ENCODE measurements at places on chromosomes 16 and 17.

- DNase-seq = no peak
Measured at GRCh38 chr16:1000608-1001007, 19.0 kb downstream of the SOX8 start.

- no peak for DNase-seq
Measured at GRCh38 chr17:32976131-32976530, 15.5 kb upstream of the SPACA3 start.

- DNase-seq = no peak
Measured at GRCh38 chr17:18016426-18016825, 22.5 kb downstream of the ATPAF2 start.

DNA sequence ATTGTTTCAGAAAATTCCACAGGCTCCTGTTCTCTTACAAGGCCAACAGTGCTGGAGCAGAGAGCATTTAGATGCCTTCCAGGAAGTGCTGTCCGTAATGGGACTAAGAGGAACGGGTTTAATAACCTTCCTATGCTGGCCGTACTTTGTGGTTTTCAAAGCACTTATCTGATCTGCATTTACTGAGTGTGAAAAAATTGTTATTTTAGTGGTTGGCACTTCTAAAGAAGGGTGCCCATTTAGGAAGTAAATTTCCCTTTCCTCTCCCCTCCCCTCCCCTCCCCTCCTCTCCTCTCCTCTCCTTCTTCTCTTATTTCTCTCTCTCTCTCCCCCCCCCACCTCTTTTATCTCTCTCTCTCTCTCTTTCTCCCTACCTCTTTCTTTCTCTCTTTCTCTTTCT lies 72.0 kb upstream of the DNAJA2 start:
- no peak for DNase-seq

GRCh38 chr16:54120846-54121480 lies 165.6 kb downstream of the IRX3 start:
- DNase-seq = no peak

GRCh38 chr16:10806698-10807097 lies 11.9 kb downstream of the TVP23A start:
- DNase-seq = no peak

GRCh38 chr16:28295276-28295675 lies 3.0 kb downstream of the SBK1 start:
- DNase-seq = no peak

DNA sequence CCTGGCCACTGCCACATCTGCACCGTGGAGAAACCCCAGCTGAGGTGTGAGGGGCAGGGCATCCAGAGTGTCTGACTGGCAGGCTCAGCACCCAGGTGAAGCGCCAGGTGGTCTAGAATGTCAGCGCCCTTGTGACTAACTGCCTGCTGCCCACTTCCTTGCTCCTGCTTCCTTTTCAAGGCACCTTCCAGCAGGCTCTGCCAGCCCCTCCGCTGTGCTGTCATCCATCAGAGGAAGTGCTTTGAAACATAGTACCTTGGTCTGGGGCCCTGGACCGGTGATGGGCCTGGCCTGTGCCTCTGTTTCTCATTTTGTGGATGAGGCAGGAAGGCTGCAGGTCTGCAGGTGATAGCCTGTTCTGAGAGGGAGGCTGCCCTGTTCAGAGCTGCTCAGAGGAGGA lies 5.5 kb downstream of the SPNS2 start:
- no peak for DNase-seq

GRCh38 chr16:28482026-28482425 lies 9.8 kb downstream of the CLN3 start:
- no peak for DNase-seq

DNA sequence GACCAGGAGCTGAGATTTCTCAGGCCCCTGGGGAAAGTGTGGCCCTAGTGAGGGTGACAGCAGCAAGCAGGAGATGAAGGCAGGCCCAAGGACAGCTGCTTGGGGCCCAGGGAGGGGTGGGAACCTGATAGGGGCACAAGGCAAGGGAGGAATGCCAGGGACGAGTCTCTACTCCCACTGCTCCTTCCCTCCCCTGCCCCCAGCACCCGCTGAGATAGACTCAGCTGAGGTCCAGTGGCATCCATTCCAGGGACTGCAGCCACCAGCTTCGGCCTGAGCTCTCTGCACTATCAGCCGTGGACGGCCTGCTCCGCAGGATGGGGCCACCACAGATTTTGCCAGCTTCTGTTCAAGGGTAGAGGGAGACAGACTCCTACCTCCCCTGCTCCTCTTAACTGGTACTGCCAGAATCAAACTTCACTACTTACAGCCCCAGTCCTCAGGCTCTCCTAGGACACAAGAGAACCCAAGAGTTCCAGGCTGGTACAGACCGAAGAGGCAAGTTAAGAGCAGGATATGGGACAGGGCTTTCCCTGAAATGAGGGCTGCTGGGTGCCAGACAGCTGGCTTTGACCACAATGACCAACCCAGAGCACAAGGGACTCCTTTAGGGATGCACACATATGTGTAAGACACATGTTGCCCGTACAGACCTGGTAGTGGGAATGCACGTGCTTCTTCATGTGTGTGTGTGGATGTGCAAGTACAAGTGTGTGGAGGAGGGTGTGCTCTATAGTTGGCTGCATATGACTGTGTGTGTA lies 5.5 kb downstream of the CACNB1 start:
- no peak for DNase-seq

- DNase-seq = no peak
Measured at GRCh38 chr17:28008513-28008912, 34.0 kb upstream of the NLK start.

DNA sequence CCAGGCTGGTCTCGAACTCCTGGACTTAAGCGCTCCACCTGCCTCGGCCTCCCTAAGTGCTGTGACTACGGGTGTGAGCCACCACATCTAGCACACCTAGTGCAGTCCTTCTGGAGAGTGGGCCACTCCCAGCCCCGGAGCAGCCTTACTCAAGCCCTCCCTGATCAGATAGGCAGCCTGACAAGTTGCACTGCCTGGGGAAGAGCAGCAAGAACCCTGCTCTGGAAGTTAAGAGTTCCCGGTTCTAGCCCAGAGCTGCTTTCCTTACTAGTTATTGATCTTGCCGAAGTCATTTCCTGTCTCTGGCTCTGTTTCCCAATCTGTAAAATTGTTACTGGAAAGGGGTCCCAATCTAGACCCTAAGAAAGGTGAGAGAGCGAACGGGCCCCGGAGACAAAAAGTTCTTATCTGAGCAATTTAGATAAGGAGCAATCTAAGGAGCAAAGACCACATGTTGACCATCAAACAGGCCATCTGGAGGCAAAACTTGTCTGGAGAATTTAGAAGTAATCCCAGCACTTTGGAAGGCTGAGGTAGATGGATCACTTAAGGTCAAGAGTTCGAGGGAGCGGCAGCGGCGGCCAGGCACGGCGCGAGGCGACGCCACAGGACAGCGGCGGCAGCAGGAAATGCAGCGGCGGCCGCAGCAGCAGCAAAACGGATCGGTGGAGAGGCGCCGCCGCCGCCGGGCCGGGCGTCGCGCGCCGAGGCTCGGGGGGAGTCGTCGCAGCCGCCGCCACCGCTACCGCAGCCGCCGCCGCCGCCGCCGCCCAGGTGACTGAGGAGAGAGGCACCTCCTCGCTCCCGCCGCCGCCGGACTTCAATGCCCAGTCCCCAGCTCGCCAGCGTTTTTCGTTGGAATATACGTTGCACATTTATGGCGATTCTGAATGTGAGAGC lies 4.3 kb upstream of the NAGLU start:
- DNase-seq = no peak

- no peak for DNase-seq
Measured at GRCh38 chr16:54143934-54144571, 142.5 kb downstream of the IRX3 start.

DNA sequence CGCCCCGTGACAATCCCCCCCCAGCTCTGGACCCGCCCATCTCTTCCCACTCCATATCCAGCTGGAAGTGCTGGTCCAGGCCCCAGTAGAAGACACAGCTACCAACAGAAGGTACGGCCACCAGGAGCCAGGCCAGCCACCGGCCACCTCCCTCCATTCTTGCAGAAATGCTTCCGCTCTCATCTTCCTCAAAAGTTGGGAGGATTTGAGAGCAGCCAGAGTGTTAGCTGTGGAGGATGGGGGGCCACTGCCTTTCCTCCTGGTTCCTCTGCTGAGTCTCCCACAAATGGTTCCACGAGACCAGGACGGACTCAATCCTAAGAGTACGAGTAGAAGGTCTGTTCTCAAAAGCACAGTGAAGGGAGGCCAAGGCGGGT lies 78.3 kb downstream of the GAS7 start:
- no peak for DNase-seq

DNA sequence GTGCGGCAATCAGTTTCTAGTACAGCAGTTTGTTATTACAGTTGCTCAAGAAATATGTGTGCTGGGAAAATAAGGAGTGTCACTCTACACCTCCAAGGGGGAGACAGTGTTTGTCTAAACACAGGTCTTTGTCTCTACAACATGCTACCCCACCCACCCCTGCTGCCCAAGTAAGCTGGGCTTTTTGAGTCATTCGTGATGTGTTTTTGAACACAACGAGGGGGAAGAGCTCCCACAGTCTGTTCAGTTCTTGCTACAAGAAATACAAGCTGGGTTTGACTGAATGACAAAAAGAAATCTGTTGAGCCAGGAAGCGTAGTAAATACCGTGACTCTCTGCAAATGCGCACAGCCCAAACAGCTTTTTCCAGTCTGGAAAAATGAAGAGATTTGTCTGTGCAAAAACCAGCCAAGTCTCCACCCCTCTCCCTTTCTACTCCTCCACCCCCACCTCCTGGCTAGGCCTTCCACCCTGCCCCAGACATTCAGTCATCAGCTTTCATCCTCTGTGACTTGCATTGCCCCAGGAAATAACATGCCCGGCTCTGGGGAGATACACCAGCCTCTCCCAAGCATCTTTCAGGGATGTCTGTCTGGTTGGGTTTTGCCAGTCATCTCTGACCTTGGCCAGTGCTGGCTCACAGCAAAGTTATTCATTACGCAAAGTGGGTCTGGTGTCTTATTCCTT lies 25.7 kb downstream of the CHD9 start:
- DNase-seq = peak; percentile 94

- no peak for DNase-seq
Measured at GRCh38 chr16:31842864-31843263, 30.7 kb upstream of the ZNF267 start.

- no peak for DNase-seq
Measured at GRCh38 chr17:70608193-70608592, 438.9 kb downstream of the KCNJ2 start.

GRCh38 chr16:67184453-67184994 lies 761 bp upstream of the MATCAP1 start:
- DNase-seq = no peak

GRCh38 chr17:40139566-40140058 lies 725 bp upstream of the CASC3 start:
- DNase-seq = no peak

DNA sequence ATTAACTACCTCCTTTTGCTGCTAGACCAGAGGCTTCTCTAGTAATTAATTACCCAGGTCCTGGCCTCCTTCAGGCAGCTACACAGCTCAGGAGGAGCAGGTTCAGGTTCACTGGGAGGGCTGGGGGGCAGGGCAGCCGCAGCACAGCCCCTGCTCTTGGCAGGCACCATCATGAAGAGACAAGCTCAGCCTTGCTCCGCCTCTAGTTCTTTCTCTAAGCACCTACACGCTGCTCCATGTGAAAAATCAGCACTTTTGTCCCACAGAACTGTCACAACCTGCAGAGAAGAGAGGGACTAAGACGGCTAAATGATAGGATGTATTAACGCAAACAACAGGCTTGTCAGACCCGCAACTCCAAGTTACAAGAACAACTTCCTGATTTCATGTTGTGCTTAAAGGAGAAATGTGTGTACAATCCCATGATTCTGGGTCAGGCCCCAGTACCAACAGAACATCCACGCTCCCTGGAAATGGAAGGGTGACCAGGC lies 53.4 kb downstream of the GRB2 start:
- DNase-seq = no peak

GRCh38 chr16:60001523-60001922 lies 1267.4 kb upstream of the GOT2 start:
- DNase-seq = no peak

DNA sequence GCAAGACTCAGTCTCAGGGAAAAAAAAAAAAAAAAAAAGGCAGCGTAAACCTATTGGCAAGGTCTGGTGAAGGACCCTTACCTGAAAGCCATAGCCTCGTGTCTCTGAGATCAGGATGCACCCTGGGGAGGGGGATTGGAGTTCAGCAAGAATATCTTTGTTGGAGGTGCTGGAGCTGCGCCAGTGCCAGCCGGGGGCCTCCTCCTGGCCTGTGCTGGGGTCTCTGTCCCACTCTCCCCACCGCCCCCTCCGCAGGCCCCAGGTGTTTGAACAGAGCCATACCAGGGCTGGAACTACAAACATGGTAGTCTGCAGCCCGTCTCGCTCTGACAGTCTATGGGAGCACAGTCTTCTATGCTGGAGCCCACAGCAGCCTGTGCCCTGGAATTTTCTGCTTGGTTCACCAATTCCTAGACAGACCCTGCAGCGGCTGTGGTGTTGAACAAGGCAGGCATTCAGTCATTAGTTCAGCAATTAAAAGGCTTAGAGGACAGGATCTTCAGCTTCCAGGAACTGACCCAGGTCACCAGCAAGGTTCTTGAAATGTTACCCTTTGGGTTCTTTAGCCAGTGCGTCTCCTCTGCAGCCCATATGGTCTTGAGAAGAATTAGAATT lies 42.2 kb upstream of the KIFC3 start:
- no peak for DNase-seq

DNA sequence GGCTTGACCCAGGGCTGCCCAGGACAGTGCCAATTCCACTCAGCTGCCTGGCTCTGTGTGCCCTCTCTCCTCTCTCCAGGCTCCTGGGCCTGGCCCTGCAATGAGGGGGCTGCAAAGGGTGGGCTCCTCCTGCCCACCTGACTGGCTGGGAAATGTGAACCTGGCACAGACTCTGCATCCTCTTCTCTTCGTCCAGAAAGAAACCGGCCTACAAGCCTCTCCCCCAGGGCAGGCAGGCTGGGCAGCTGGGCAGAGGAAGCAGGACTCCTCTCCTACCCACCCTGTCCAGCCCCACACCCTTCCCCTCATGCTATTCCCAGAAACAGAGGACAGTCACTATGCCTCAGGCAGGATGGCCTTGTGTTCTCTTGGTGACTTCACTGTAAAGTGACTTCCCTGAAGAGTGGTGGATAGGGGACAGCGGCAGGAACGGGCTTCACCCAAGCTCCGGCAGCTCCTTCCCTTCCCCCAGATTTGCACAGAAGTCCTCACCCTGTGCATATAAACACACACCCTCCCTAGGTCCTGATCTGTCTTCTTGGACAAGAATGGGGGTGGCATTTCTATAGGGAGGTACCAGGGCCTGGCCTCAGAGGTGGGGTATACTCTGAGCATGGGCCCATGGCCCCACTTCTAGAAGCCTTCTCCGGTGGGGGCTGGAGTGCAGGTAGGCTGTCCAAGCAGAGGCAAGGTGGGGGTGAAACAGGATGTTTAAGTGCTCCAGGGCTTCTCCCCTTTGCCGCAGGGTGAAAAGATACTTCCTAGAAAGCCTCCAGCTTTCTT lies 4.9 kb upstream of the STAT5A start:
- DNase-seq = no peak

DNA sequence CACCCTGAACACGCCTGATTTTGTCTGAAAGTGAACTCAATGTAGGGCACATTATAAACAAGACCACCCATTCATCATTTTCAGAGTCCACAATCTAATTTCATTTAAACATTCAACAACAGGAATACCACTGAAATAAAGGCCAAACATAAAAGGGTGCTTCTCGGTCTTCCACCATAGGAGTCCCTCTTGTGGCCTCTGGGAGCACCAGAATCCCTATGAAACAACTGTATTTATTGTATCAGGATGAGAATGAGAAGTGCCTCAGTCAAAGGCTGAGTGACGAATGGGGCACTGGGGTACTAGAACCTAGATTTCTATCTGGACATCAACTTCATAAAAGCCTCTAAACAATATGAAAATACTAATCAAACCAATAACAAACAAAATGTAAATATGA lies 40.4 kb downstream of the NXPH3 start:
- DNase-seq = no peak

Data from foreskin melanocyte (primary cell).